NCI-H2107 (cell line): ENCODE measurements at places on chromosomes 13 and 19.

- no peak for DNase-seq
Measured at GRCh38 chr13:44271473-44271872, 102.2 kb upstream of the SERP2 start.

DNA sequence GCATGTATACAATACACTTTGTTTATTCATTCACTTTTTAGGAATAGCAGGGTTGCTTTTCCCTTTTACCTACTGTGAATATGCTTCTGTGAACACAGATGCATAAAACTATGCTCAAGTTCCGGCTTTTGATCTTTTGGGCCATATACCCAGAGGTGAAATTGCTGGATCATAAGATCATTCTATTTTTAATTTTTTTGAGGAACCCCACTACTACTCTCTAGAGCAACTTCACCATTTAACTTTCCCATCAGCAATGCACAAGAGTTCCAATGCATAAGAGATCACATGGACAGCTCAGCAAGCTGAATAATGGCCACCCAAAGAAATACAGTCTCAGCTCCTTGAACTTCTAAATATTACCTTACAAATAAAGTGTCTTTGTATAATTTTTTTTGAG, 17.0 kb upstream of the SIGLEC10 start:
- DNase-seq = no peak

DNA sequence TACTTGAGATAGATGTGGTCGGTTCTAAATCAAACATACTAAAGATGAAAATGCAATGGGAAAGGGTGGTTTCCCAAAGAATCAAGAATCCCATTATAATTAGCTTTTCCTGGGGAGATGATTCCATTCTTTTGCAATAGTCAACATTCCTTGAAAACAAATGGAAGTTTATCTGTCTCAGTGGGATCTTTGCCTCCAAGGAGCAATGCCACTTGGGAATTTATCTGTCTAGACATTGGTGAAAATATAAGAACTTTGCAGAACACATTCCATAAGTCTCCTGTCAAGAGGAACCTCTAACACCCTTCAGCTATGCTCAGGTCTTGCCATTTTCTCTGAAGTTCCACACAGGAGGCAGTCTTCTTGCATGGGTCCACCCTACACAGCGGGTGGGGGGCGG, 152.5 kb downstream of the KCTD12 start:
- DNase-seq = no peak

DNA sequence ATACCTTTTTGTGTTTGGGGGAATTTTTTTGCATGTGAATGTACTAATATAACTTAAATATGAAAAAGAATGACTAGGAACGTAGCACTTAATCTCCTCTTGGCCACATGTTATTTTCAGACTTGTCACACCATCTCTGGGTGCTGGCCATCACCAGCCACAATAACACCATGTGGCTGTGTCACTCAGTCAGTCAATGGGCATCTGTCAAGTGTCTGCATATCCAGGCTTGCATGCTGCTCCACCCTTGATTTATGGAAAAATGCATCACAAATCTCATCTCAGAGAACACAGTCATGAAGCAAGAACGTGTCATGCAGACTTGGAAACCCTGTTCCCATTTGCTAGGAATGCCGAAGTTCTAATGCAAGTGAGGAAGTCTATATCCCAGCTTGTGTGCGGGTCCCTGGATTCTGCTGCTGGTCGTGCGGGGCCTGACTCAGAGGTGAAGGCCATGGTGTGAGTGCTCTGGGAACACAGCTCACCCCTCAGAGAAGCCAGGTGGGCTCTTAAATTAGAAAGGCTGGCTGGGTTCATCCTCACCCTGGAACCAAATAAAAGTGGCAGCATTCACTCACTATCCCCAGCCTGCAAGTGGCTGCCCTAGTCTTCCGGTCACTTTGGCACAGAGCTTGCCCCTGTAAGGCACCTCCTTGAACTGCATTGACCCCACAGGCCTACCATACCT, 53.6 kb upstream of the ARHGEF7 start:
- DNase-seq = no peak

- no peak for DNase-seq
Measured at GRCh38 chr13:37950016-37950415, 80.4 kb upstream of the TRPC4 start.

- no peak for DNase-seq
Measured at GRCh38 chr19:39145180-39145953, 19.8 kb downstream of the PAK4 start.

DNA sequence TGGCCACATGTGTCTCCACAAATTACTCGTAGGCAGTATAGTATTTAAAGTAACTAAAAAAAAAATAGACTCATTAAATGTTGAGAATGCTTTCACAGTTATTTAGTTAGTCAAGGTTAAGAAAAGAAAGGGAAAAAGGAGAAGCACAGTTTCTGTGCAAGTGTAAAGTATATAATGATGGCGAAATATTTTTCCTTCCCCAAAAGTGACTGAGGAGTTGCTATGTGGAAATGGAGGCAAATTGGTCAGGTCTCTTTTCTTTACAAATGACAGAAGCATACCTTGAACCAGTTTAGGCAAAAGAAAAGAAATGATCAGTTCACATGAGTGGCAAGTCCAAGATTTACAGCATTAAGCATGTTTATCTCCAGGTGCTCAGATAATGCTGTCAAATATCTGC, 18.0 kb downstream of the CSNK1A1L start:
- no peak for DNase-seq

GRCh38 chr13:35598233-35598632, 121.7 kb upstream of the MAB21L1 start:
- DNase-seq = no peak

DNA sequence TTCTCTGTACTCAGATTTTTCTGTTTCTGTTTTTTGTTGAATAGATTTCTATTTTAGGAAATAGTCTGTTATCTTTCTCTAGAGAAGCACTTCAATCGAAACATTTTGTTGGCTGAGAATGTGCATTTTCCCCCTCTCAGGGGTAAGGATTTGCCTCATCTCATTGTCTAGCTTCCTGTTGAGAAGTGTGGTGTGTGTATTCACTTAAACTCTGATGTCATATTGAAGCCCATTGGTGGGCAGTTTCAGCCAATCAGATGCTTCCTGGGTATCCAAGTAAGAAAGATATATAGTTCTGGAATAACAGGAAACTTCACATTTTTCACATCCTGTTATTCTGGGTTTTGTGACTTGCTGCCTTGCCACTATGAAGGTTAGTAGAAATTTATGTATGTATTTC, 87.6 kb downstream of the ARHGEF7 start:
- no peak for DNase-seq

DNA sequence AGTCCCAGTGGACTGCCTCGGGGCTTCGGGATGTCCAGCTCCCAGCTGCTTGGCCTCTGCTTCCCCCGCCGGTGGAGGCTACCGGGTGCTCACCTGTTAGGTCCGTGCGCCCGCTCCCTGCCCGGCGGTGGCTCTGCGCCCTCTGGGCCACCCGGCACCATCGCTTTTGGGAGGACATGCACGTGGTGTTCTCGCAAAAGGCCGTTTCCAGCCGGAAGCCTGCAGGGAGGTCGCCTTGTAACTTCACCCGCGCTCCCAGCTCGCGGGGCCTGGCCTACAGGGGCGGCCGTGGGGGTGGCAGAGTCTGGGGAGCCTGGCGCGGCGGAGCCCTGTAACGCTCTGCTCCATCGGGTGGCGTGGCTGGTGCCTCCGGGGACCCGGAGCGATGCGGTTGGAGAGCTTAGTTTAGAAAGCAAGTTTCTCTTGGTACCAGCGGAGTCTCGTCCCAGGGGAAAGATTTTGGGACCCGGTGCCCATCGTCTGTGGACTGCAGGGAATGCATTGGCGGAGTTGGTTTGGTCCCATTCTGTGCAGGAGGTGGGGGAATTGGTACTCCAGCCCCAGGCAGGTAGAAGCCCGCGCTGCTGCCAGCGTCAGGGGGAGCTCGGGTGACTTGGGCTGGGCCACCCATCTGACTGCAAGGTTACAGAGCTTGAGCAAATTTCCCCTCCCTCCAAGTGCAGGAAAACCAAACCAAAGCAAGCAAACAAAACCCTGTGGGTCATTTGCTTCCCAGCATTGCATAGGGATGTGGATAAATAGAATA, 673 bp downstream of the SPATA13 start:
- no peak for DNase-seq

DNA sequence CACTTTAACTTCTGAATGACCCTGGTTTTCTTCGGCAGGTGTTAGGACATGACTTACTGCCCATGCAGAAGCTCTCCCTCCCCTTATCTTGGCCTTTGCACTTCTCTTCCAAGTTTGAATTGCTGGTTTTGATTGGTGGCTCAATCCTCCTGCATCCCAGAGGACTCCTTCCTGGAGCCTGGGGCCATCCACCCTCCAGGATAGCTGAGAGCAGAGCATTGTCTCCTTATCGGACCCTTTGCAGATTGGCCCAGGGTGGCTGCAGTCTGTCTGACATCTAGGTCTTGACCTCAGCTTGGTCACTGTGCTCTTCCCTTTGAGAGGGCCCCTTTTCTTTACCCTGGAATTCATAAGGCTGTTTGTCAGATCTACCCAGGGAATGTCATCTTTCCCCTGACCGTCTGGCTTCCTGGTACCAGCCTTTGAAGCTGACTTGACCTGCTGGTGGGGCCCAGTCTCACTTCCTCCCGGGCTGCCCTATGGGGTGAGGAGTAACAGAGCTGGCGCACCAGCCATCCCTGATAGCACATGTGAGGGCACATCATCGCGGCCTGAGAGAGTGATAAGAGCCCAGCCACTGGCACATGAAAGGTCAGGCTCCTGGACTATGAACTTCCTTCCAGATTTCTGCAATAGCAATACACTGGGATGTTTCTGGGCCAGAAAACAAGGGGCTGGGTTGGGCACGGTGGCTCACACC, 172.9 kb upstream of the UBL3 start:
- no peak for DNase-seq

- DNase-seq = no peak
Measured at GRCh38 chr19:1169411-1169791, 4.7 kb downstream of the SBNO2 start.

GRCh38 chr13:109126891-109127641, 497.7 kb downstream of the MYO16 start:
- no peak for DNase-seq

DNA sequence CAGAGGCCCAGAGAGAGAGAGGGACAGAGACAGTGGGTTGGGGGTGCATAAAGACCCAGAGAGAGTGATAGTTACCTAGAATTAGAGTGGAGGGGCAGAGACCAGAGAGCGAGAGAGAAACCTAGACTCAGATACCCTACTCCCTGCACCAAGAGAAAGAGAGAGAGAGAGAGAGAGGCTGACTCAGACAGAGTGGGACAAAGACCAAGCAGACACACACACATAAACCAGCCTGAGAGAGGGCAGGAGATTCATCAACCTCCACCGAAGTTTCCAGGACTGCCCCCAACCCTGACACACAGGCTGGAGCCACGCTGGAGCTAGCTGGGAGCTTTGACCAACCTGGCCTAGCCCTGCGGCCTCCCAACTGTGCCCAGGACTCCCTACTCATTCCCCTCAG, 12.9 kb downstream of the SYT3 start:
- no peak for DNase-seq

- no peak for DNase-seq
Measured at GRCh38 chr13:34358811-34359513, 541.0 kb downstream of the RFC3 start.

GRCh38 chr19:45251452-45252354, 632 bp downstream of the MARK4 start:
- no peak for DNase-seq

DNA sequence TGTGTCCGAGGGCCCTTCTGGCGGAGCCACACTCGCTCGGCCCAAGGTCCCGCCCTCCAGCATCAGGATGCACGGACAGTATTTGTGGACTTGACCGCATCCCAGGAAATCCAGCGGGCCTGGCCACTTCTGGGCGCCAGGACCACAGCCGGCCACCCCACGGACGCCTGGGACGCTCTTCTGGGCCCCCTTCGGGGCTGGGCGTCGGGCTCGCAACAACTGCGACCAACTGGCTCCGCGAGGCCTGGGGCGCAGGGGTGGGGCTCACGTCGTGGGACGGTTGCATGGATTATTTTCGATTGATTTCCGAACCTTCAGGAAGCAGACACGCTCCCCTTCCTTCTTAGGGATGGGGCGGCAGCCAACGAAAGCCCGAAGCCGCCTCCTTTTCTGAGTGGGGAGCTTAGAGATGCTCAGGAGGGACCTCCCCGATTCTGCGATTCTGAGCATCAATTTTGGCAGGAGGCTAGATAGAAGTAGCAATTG, 521 bp upstream of the NUP58 start:
- DNase-seq = no peak

DNA sequence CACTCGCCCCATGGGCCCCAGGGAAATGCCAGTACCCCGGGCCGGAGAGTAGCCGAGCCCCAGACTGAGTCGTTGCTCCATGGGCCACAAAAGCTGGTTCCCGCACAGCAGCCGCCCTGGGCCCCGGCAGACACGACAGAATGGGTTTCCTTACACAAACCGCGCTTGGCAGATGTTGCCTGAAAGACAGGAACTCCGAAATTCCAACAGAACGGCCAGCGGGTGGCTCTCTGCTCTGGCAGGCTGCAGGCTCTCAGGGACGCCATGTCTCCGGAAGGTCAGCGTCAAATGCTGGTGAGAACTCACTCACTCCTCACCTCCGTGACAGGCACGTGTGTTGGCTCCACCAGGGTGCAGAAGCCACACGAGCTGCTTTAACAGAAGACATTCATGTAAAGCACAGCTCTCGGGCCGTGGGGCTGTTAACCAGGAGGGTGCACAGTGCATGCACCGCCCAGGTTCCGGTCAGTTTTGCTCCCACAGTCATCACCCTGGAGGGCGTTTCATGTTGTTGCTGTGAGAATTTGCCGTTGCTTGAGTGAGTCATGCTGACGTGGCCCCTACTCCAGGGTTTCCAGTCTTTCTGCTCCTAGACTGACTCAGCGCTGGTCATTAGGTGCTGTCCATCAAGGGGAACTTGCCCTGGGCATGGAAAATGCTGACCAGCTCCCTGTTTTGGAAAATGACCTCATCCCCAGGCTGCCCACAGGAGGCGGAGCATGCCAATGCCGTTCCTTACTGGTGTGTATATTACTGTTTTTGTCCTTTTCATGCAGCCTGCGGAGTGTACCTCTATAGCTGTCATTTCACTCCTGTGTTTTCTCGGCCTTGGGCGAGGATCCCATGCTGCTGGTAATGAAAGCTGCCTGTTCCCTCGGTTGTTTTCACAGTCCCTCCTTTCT, 44.8 kb downstream of the ANKRD10 start:
- DNase-seq = no peak

- DNase-seq = no peak
Measured at GRCh38 chr19:58010507-58010906, 7.9 kb upstream of the ZNF606 start.

DNA sequence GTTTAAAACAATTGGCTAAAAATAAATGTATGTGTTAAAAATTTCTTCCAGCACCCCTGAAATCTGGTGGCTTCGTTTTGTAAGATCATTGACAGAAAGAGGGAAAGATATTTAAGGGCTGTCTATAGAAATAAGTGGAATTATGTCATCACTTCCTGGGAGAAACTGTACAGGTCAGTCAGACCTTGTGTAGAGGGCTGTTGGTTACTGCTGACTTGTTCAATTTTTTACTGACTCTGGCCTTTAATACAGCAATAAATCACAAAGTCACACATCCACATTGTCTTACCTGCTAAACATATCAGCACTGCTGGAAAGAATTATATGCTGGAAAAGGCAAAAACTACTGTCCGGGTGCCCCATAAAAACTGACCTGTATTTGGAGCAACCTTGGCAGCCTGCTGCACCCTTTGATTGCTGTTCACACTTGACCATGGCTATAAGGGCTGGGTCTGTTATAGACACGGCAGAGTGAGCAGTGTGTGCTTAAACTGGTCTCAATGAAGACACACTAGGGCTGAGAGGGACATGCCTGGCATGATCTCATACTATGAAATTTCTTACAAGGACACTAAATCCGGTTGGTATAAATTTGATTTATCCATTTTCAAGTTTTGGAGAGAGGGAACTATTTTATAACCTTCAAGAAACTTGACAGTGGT, 162.1 kb downstream of the NHLRC3 start:
- no peak for DNase-seq

GRCh38 chr19:34471906-34472700, 9.5 kb upstream of the WTIP start:
- no peak for DNase-seq
